ENCODE measurements at places on chromosomes 16 and 17.
A peak's percentile ranks its signal among the peaks of the same experiment; 100 is the strongest.

DNA sequence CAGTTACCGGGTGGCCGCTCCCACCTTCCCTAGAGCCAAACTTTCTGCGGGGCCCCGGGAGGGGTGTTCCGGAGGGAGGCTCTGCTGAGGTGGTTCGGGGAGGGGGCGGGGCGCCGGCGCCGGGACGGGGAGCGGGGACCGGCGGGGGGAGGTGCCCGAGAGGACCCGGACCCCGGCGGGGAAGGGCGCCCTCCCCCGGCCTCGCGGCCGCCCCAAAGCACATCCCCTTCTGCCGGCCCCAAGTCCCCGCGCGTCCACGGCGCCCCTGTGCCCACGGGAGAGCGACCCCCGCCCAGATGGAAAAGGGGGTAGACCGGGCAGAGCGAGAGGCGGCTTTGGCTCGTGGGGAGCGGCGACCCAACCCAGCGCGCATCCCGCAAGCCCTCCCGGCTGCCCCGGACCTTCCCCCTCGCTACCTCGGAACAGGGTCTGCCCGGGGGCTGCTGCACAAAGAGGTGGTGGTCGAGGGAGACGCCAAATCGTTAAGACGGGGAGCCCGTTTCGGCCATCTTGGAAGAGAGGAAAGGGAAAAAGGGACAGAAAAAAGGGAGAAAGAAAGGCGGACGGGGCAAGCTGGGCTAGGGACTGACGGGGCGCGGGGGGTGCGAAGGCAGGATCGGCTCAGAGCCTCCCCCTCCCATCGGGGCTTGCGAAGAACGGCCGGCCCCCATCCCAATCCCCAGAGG is 530 bp downstream of the PCGF2 start:
- no peak for DNase-seq

GRCh38 chr17:43591001-43591400 is 44.9 kb upstream of the ETV4 start:
- no peak for DNase-seq

- no peak for DNase-seq
These were observed 10.6 kb upstream of the RFFL start for GRCh38 chr17:35073991-35074627.

- no peak for DNase-seq
These were observed 18.8 kb downstream of the CCDC182 start for GRCh38 chr17:57726213-57726790.

DNA sequence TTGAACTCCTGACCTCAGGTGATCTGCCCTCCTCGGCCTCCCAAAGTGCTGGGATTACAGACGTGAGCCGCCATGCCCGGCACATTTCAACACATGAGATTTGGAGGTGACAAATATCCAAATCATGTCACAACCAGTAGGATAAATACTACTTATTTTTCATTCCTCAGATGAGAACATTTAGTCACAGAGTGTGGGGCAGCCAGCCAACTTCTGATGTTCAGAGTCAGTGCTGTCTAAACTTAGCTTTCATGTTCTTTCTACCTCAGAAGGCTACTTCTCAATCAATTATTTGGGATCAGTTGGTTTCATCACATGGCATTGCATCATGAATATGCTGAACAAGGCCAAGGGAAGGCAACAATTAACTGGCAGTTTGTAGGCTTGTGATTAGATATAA is 134.5 kb downstream of the CDH13 start:
- DNase-seq = peak; percentile 81

- peak; percentile 62 for DNase-seq
These were observed 45.9 kb downstream of the SOCS3 start for GRCh38 chr17:78313735-78314648.

GRCh38 chr16:72740347-72740746 is 307.6 kb downstream of the ZFHX3 start:
- no peak for DNase-seq

DNA sequence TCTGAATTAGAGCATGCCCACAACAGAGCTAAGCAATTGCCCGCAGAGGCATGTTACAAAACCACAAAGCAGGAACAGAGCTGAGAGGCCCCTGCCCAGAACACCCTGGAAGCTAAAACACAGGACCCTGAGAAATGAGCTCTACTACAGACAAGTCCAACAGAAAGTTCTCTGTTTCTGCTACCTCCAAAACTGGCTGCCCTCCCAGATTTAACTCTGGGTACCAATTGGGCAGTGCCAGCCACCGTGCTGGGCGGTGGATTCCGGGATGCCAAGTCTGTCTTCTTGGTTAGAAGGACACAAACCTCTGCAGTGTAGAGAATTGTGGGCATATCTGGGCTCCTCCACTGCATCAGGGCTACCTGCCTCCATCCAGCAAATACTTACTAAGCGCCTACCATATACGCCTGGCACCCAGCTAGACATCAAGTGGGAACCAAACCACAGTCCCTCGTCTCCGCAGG is 1.0 kb downstream of the CMTM4 start:
- DNase-seq = no peak

GRCh38 chr17:20805751-20806150 is 226.2 kb downstream of the CDRT15L2 start:
- DNase-seq = no peak

DNA sequence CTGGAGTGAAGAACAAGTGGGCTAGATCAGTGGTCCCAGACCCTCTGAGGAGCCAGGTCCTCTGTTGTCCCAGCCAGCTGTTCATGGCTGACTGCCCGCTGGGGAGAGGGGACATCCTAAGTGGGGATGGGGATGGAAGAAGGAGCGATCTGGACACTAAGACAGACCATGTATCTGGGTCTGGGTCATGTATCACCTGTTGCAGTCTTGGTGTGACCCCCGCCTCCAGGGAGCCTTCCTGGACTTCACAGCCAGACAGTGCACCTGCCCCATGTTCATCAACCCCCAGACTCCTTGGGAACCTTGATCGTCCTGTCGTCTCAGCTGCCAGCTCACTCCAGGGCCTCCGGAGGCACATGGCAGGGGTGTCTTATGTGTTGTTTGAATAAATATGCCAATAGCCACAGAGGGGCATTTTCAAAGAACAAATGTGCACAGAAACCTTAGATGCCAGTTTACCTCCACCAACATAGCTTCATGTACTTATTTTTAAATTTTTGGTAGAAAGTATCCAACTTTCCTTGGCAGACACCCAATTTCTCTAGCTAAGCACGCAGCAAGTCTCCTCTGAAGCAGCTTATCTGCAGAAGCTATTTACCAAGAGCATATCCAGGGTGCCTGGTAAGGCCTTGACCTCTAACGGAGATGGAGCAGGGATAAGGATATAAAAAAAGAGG is 43.2 kb downstream of the CRISPLD2 start:
- no peak for DNase-seq

GRCh38 chr17:30454635-30455034 is 22.6 kb upstream of the GOSR1 start:
- DNase-seq = no peak

- no peak for DNase-seq
These were observed 14.6 kb downstream of the SMTNL2 start for GRCh38 chr17:4598776-4599504.

GRCh38 chr16:88734361-88734728 is 28.0 kb downstream of the CTU2 start:
- DNase-seq = no peak

DNA sequence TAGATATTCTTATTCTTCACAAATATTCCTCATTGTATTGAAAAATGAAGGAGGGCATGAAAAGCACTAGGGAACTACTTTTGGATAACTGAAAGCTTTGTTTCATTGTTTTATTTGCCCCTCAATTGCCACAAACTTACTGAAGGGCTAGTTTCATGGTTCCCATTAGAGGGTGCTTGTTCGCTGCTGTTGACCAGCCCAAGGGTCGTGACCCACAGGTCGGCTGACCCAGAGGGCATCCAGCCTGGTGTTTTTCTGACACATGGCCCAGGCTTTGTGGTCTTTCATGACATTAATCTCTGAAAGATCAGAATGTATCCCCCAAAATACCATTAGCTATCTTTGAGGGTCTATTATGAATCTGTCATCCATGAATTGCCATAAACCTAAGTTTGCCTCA is 30.0 kb downstream of the DGKE start:
- no peak for DNase-seq

GRCh38 chr16:53090286-53090590 is 35.4 kb downstream of the CHD9 start:
- DNase-seq = no peak

DNA sequence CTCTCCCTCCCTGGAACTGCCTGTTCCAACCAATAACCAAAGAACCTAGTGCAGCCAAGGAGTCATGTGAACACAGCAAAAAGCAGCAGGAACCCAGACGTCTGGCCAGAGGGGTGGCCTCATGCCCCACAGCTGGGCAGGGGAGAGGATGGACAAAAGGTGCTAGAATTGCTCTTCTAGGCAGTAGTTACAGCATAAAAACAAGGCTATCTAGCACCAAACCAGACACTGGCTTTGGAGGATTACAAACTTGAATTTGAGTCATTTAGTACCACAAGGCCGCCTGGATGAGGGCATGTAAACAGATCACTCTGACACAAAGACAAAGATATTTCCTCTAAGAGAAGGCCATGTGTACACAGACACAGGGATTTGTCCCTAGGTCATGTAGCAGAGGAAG is 423.3 kb upstream of the MAF start:
- no peak for DNase-seq

DNA sequence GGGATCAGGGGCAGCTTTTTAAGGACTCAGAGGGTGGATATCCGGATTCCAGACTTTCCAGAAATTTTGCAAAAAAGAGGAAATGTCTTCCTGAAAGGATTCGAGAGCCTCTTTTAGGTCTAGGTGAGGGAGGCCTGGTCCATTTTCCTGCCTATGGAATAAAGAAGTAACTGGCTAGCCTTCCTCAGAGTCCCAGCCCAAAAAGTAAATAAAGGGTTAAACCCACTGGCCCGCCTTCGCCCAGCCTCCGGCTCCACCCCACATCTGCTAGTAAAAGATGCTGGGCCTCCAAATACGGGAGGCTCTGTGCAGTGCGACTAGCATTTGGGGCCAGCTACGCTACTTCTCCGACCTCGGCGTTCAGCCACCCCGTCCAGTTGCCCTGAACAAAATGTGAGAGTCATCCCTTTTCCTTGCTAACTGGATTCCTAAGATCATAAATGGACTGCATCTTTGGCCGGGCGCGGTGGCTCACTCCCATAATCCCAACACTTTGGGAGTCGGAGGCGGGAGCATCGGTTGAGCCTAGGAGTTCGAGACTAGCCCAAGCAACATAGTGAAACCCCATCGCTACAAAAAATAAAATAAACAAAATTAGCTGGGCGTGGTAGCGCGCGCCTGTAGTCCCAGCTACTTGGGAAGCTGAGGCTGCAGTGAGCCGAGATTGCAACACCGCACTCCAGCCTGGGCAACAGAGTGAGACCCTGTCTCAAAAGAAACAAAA is 824 bp upstream of the MPP2 start:
- peak; percentile 57 for DNase-seq

GRCh38 chr17:36089339-36089865 is 541 bp downstream of the CCL3 start:
- DNase-seq = no peak

- DNase-seq = no peak
These were observed 3.9 kb downstream of the ABCC3 start for GRCh38 chr17:50638606-50638965.

GRCh38 chr16:2155977-2156848 is 631 bp downstream of the TRAF7 start:
- DNase-seq = no peak

DNA sequence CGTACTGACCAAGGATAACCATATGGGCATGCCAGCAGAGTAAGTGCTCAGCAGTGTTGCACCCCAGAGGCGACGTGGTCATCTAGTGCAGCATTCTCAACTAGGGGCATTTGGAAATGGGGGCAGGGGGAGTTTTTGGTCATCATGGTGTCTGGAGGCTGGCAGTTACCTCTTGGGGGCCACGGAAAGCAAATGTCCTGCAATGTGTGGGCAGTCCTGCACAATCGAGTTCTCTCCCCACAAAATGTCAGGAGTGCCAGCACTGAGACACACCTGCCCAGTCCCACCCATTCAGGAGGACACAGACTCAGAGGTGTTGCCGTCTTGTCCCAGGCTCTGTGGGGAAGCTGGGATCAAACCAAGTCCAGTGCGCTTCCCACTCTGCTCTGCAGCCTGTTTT is 3.0 kb downstream of the RASL10B start:
- DNase-seq = no peak

GRCh38 chr16:80569440-80570105 is 28.8 kb downstream of the DYNLRB2 start:
- no peak for DNase-seq

- no peak for DNase-seq
These were observed 20.7 kb downstream of the LIMD2 start for GRCh38 chr17:63679214-63679613.

- no peak for DNase-seq
These were observed 54.7 kb upstream of the PVALEF start for GRCh38 chr17:81110488-81111040.

DNA sequence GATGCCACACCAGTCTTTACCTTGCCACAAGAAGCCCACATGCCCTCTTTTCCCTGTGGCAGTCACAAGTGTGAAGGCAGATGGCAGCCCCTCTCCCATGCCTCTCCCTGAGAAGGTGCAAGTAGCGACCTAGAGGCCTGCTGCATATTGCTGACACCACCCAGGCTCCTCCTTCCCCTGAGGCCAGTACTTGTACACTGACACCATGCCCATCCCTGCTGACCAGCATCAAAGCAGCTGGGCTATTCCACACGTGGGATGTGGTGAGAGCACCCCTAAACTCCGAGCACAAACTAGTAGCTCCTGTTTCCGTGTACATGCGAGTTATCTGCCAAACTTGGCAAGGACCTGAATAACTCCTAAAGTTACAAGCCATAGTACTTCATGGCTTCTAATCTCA is 149.4 kb downstream of the AATF start:
- DNase-seq = no peak

DNA sequence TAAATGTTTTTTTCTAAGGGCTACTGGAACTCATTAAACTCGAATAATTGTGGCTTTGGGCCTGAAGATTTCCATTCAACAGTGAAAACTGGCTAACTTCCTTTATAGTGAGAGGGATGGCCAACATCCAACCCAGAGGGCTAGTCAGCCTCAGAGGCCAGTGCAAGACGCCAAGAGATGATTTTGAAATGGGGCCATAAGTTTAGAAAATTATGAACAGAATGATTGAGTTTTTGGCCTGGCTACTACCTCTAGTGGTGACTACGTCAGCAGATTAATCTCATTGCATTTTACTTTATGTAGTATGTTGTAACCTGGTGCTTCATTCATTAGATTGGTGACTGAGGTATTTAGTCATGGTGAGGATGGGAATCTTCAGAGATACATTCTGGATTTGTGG is 28.4 kb downstream of the HAPSTR1 start:
- DNase-seq = peak; percentile 27

DNA sequence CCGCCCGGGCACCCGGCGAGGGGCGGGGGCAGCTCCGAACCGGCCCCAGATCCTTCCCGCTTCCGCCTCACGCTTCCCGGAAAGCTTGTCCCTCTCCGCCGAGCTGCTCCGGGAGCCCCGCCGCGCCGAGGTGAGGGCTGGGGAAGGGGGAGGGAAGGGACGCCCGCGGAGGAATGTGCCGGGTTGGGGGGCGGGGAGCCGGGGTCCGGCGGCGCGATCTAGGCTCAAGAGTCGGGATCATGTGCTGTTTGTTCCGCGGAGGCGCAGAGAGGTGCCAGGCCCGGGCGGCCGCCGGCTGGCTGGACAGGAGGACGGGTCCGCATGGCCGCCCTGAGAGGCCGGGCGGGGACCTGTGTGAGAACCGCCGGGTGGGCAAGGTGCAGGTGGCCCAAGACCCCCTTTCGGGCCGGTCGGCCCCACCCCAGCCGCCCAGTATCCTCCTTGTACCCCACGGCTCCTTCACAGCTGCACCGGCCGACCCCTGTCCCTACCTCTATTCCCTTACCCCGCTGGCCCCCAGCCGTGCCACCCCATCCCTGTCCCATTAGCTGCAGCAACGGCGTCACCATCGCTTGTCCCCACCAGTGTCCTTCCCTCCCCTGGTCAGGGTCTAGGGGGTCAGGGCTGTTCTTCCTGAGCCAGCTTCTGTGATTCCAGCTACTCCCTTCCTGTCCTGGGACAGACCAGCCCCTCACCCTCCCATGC is 429 bp downstream of the KIF1C start:
- DNase-seq = no peak

Measured in breast epithelium (tissue), 4 donors.